Hindlimb muscle (tissue), 1 donor: ENCODE measurements at places on chromosomes 4 and X.

DNA sequence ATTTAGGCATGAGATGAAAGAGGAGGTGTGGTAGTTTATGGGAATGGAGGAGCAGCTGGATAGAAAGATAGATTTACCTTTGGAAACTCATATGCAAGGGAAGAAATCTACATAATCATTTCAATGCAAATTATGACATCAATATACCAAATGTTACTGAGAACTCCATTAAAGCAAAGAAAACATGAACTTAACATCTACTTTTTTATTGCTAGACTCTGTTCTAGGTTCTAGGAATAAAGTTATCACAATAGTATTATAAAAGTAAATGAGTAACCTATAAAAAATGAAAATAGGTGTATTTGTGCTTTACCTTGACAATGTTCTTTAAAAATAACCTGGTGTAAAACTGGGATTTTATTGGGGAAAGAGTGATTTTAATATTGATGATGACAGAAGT, 221.6 kb upstream of the SLIT2 start:
- DNase-seq, result no peak

DNA sequence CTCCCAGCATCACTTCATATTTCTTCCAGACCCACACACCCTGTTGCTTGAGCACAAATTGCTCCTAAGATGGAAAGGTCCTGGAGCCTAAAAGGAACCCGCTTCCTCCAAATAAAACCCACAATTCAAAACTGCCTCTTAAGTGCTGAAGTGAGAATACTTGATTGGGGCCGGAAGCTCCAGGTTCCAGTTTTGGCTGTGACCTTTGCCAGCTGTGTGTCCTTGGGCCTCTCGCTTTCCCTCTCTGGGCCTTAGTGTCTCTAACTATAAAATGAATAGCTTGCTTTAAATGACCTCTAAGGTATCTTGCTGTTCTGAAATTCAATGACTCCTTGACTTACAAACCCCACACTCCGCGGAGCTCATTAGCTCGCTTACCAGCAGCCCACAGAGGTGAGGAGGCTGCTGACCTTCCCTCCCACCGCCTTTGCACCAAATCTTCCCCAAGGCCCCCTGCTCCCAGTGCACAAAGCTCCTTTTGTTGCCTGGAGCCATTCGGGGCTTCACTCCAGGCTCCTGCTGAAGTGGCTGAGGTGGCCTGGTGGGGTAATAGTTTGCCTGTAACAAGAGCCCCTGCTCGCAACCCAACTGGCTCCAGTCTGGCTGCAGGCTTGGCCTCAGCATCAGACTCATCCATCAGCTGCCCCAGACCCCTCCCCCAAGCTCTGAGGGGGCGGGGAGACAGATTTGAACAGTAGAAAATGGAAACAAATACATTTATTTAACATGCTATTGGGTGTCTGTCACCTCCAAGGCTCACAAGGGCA, 21.8 kb downstream of the STARD8 start:
- DNase-seq, result no peak

- no peak for DNase-seq
These were observed 141.8 kb downstream of the DCHS2 start for GRCh38 chr4:154349829-154350228.

- no peak for DNase-seq
These were observed 456.0 kb upstream of the SPANXN1 start for GRCh38 chrX:144791298-144791697.

- no peak for DNase-seq
These were observed 1226.6 kb upstream of the ADGRL3 start for GRCh38 chr4:59973492-59973891.

- no peak for DNase-seq
These were observed 32.6 kb upstream of the PHF8 start for GRCh38 chrX:54076903-54077302.

DNA sequence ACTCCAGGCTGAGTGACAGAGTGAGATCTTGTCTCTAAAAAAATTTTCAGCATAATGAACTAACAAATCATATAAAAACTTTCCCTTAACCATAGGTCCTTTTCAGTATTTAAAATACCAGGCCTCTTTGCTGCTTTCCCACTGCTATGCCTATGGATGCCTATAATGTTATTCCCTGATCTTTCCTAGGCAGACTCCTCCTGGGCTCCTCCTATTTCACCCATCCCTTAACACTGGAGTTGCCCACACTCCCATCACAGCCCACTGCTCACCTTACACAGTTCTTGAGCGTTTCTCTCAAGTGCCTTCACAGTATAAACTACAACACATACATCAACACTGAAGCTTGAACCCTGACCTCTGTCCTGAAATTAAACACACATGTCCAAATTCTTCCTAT, 31.6 kb downstream of the PAPSS1 start:
- no peak for DNase-seq

- no peak for DNase-seq
These were observed 145.5 kb downstream of the PCDH7 start for GRCh38 chr4:30865691-30866090.

GRCh38 chrX:134695999-134696398, 37.7 kb upstream of the PLAC1 start:
- DNase-seq, result no peak

DNA sequence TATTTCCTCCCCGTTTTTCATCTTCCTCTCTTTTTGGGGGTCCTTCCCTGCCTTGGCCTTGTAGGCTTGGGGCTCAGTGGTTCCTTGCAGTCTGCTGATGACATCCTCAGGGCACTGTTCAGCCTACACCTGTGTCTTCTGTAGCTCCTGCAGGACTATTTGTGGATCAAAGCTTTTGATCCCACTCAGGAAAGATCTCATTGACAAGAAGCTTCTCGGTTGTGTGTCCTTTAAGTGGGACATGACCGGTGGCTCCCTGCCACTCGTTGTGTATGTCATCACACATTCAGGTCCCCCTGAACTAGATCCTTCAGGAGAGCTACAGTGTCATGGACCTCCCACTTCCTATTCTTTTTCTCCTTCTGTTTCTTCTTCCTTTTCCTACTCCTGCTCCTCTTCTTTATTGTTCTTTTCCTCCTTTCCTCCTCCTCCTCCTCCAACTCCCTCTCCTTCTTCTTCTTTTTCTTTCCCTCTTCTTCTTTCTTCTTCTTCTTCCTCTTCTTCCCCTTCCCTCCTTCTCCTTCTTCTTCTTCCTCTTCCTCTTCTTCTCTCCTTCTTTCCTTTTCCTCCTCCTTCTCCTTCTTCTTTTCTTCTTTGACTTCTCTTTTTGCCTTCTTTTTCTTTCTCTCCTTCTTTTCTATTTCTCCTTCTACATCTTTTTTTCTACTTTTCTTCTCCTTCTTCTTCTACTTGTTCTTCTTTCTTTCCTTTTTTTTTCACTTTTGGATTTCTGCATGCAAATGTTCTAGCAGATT, 67.8 kb downstream of the NBDY start:
- no peak for DNase-seq

- DNase-seq, result peak; percentile 83
These were observed at the start of gene REST for GRCh38 chr4:56907489-56908205. Gene REST (plus strand): TSS chr4:56907900. CDS start chr4:56910639, 2,739 bp downstream.

DNA sequence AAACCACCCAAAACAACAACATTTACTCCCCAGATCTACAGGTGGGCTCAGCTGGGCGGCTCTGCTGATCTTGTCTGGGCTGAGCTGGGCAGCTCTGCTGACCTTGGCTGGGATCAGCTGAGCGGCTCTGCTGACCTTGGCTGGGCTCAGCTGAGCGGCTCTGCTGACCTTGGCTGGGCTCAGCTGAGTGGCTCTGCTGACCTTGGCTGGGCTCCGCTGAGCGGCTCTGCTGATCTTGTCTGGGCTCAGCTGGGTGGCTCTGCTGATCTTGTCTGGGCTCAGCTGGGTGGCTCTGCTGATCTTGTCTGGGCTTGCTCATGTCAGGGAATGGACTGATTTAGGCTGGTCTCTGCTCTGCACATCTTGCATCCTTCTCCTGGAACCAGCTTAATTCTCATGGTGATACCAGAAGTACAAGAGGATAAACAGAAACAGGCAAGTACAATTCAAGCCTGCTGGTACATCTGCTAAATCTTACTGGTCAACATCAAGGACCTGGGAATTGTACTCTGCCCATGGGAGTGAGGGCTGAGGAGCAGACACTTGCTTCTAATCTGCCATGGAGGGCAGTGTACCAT, 248.5 kb upstream of the PSAPL1 start:
- DNase-seq, result no peak
